ENCODE measurements at places on chromosomes 11 and 22.

DNA sequence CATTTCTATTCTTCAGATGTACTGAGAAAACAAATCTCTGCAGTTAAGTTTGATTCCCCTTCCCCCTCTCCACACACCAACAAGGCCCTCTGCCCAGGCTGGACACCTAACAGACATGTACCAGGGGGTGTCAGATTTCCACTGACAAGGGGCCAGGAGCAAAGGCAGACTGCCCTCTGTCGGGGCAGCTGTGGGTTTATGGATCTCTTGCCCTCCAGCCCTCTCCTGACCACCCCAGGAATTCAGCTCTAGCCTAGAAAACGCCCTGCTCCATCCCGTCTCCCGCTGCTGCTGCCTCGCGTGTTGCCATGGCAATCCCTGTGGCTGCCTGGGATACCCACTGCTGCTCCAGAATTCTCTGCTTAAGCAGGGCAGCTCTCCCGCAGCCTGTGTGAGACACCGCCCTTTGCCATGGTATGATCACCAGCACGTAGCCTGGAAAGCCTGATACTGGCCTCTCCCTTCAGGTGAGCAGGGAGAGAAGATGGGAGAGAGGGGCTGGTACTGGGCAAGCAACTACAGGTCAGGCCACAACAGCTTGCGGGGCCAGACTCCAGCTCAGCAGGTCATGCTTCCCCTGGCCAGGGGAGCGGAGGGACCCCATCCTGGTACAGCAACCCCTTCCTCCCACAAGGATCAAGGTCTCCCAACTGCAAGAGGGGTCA, 41.6 kb downstream of the BUD13 start:
- DNase-seq = no peak

GRCh38 chr22:49305214-49305965, 522.3 kb downstream of the BRD1 start:
- DNase-seq = peak; percentile 58

DNA sequence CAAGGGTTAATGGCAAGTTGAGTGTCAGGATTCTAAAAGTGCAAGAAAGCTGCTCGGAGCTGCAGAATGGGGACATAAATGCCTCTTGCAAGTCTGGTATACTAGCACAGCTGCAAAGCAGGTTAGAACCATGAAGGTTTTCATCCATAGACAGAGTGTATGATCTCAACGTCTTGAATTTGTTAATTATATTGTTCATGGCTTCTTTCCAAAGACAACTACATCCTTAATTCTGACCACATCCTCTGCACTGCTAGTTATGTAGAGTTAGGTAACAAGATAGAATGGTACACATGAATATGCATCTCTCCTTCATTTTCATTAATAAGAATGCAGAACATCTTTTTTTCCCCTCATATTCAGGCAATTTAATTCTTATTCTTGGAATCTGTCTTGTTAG, 34.2 kb downstream of the EXPH5 start:
- DNase-seq = no peak

DNA sequence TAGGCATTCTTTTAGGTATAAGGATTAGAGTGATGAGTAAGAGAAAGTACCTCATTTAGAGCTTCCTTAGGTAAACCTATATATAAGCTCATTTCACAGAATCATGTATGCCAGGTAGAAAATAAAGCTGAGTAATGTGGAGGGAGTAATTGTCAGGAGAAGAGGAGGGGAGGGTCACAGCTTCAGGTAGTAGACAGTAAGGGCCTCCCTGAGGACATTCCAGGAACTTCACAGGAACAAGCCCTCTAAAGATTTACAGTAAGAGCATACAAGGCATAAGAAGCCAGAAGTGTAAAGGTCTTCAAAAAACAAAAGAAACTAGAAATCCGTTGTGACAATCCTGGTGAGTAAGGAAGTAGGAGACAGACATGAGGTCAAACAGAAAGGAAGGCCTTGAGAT, 57.6 kb downstream of the USP47 start:
- DNase-seq = no peak

DNA sequence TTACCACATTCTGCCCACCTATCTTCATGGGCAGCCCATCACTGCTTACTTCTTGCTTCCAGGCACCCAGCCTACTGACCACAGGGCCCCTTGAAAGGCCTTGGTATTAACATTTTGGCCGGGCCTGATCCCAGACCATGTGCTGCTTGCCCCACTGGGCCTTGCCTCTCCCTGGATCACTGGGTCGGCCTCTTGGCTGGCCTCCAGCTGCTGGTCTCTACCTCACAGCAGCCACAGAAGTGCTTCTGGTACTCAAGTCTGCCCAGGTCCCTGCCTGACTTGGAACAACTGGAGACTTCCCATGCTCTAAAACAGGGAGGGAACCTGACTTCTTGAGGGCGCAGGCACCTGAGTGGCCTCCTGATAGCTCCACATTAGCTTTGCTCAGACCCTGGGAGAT, 63.6 kb downstream of the THAP12 start:
- no peak for DNase-seq

DNA sequence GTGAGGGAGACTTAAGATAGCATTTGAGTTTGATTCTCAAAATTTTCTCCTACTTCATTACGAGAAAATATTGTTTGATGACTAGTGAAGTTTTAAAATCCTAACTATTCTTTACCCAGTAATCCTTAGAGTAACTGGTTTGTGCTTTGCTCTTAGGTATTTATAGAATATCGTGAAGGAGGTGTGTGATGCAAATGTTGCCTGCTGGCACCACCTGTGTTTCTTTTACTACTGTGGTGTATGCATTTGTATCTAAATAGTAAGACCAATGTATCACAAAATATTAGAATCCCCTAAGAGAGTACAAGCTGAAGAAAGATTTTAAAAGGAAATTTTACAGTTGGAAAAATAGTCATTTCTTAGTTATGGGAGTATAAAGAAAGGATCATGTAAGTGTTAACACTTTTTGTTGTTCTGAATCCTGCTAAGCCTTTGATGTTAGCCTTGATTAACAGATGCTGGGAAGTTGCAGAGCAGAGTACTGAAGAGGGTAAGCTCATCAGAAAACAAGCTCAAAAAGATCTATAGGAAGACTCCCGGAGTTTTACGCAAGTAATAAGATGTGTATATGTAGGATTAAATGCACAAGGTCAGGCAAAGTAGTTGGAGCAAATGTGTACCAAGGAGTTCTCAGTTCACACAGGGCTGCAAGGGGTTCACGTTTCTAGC, 102.2 kb upstream of the SLC6A5 start:
- DNase-seq = no peak

GRCh38 chr11:33863418-33864172, 28.3 kb downstream of the LMO2 start:
- DNase-seq = no peak

GRCh38 chr11:133842730-133843129, 2.6 kb downstream of the SPATA19 start:
- no peak for DNase-seq

DNA sequence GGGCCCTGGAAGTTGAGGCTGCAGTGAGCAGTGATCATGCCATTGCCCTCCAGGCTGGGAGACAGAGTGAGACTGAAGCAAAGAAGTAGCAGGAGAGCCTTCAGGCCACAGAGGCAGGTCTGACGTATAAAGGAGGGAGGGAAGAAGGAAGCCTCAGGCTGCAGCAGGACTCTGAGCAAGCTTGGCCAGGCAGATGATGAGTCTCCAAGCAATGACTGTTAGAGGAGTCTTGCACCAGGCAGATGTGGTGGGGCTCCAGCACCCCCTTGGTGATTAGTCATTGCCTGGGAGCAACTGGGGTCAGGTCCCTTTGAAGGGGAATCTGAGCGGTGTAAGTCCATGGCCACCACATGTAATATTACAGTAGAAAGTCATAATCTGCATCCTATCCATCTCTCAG, 36.6 kb upstream of the NFAM1 start:
- DNase-seq = no peak

GRCh38 chr11:93715797-93716396, 25.4 kb downstream of the TAF1D start:
- DNase-seq = no peak

- no peak for DNase-seq
Observed at GRCh38 chr11:1346669-1347390, 37.4 kb upstream of the TOLLIP start.

DNA sequence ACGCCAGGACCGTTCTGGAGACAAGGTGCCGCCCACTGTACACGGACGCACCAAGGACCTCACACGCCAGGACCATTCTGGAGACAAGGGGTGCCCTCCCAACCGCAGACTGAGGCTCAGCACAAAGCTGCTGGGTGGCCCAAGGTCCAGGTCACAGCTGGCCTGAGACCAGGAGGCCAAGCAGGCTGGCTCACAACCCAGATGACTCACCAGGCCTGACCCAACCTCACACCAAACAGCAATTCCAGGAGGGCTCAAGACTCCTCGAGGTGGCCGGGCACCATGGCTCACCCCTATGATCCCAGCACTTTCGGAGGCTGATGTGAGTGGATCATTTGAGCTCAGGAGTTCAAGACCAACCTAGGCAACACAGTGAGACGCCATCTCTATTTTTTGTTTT, 14.8 kb downstream of the BRD1 start:
- DNase-seq = no peak

GRCh38 chr11:134562941-134563471, 151.0 kb upstream of the B3GAT1 start:
- DNase-seq = no peak

GRCh38 chr11:10937385-10937771, 79.5 kb upstream of the ZBED5 start:
- no peak for DNase-seq

DNA sequence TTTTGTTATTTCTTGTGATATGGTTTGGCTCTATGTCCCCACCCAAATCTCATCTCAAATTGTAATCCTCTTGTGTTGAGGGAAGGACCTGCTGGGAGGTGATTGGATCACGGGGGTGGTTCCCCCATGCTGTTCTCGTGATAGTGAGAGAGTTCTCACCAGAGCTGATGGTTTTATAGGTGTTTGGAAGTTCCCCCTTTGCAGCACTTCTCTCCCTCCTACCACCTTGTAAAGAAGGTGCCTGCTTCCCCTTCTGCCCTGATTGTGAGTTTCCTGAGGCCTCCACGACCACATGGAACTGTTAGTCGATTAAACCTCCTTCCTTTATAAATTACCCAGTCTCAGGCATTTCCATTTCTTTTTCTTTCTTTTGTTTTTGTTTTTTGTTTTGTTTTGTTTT, 24.4 kb upstream of the SIK2 start:
- no peak for DNase-seq

- no peak for DNase-seq
Observed at GRCh38 chr22:33909911-33910310, 10.4 kb downstream of the LARGE1 start.

GRCh38 chr11:57761301-57762234, at the start of gene CTNND1:
TSS of gene CTNND1 (plus strand) at chr11:57761802. CDS start at chr11:57791479, 29,677 bp downstream.
- no peak for DNase-seq

DNA sequence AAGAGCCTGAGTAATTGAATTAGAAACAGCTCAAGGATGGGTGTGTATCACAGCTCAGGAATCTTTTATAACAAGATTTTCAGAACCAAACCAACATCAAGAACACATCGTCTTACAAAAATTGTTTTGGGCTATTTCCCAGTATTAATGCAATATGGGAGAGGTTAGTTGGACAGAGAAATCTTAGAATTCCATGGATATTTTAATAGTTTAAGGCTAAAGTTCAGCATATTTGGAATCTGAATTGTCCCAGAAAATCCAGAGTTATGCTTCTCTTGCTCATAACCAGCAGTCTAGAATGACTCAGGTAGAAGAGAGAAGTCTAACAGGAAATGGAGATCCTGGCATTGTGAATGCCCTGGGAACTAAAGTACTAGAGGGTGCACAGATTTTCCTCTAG, 74.6 kb downstream of the ADM start:
- no peak for DNase-seq

DNA sequence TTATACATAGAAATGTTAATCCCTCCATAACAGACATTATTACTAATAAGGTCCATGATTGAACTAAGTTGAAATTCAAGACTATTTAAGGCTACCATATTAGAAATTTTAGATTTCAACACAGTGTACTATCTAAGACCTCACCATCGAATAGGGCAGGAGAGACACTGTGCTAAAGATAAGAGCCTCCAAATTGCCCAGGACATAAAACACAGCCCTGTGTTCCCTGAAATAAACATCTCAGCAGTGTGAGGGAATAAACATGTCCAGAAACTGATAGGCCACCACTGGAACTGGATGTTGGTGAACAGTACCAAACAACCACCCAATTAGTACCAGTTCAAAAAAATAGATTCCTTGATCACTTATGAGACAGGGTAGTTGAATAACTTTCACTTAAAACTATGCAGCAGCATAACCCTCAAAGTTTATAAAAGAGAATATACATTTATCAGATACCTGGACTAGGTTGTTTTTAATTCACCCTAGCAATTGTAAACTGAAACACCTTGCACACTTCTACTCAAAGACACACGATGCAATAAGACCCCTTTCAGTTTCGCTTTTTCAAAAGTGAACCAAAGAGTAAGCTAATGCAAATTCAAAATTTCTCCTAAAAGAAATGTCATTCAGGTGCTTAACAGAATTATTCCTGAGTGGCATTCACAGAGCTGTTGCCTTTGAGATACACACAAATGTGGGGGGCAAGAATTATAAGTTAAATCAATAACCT, 34.3 kb downstream of the USP28 start:
- DNase-seq = no peak

DNA sequence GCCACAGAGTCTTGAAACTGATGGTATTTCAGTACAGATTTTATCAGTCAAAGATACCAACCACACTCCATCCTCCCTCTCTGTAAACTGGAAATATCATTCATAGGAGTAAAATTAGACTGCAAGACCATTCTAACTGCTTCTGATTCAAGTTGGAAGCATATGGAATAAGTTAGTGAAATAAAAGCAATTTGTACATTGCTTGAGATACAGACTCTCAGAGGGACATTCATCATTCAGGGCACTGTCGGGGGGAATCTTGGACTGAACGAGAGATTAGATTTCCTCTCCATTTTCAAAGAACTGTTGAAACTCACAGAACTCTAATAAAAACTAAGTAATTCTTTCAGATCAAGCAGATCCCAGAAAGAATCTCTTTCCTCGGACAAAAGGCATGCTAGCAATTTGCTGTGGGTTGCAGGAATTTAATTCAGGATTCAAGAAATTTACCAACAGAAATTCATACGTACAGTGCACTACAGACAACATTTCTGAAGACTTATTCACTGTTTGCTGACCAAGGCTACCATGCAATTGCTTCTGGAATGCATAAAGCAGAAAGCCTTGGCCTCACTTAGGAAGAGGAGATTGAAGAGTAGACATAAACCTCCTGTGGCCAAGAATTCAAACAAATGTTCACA, 34.1 kb downstream of the PAMR1 start:
- DNase-seq = no peak

DNA sequence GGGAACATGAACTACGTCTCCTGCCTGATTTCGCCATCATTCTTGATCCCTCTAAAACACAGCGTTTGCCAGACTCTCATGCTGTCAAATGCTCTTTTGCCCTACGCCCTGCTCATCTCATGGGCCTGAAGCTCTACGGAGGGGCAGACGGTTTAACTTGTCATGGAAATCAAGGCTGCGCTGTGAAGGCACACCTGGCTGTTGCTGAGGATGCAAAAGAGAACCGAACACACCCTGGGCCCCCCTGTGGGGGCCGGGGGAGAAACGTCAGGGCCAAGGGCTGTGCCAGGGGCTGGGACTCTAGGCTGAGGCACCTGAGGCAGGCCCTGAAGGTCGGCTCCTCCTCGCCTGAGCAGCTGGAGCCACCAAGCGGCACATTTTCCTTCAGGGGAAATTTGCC, 957.2 kb downstream of the BRD1 start:
- DNase-seq = no peak
